Endothelial cell (in vitro differentiated cells): ENCODE measurements at places on chromosomes 16 and 17.

DNA sequence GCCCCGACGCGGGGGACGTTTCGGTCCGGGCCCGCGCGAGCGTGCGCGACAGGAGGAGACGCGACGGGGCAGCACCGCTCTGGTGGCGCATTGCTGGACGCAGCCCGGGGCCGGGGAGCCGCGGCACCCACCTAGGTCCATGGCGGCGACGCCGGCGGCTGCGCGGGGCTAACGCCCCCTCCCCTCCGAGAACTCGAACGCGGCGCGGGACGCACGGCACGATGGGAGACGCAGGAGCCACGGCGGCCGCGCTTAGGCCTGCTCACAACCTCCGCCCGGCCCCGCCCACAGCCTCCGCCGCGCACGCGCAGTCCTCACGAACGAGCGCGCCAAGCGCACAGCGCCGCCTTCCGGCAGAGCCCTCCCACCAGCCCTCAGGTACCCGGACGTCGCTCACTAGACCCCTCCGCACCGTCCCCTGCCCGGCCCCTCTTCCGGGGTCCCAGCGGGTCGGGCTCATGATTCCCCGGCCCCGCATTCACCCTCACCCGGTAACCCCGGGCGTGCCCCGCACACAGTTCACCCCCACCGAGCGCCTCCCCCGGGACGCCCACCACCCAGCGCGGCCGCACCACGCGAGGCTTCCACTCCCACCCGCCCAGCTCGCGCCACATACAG lies at the start of gene GEMIN4:
TSS of gene GEMIN4 (minus strand) at position 263 of the 618 bp plus-strand sequence. CDS start at position 141, 122 bp downstream.
- DNase-seq = peak; percentile 99

DNA sequence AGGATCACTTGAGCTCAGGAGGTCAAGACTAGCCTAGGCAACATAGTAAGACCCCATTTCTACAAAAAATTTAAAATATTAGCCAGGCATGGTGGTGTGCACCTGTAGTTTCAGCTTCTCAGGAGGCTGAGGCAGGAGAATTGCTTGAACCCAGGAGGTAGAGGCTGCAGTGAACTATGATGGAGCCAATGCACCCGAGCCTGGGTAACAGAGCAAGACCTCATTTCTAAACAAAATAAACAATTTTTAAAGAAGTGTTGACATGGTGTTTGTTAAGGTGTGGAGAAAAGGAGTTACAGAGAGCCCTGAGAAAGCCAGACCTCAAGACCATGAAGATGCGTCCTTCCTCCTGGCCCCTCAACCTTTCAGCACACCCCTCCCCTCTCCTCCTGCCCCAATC lies 37.6 kb upstream of the C1QL1 start:
- DNase-seq = no peak

DNA sequence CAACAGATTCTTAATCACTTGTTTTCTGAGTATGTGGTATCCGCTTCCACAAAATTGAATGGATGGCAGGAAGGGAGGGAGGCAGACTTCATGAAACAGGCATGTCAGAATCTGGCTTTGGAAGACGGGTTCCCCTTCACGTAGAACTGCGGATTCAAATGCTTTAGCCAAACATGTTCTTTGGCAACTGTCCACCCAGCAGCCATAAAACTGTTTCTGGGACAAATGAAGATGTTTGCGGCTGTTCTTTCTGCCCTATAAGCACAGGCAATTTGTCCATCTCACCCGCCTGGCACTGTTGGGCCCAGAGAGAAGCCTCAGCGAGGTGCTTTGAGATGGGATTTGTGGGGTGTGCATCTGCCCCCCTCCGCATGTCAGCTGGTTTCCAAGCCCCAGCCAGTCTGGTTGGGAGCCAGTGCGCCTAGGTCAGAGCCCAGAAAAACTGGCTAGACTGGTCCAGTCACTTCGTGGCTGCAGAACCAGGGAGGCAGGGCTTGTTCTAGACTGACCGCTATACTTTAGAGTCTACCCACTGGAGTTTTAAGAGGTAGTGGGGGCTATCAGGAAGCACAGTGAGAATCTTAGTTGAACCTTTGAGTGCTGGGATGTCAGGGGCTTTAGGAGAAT lies 6.3 kb downstream of the CRHR1 start:
- DNase-seq = no peak

GRCh38 chr16:49674990-49675389 lies 180.9 kb downstream of the ZNF423 start:
- no peak for DNase-seq

DNA sequence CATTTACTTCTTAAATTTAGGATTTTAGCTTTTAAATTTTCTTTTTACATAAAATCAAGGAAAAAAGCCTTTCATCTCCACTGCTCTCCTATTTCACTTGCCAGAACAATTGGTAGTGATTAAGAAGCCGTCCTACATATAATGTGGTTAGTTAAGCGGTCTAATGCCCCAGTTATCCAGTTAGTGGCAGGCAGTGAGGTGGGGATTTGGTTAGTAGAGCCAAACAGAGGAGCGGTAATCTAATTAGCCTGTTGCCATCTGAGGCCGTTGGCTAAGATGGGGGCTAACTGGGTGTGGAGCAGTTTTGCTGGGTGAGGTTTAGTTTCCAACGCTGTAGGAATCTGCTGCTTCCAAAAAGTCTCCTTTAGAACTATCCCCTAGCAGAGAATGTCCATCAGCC lies 22.4 kb downstream of the SNX11 start:
- no peak for DNase-seq
